Right ventricle myocardium superior (tissue), 1 donor: ENCODE measurements at places on chromosomes 12 and 14. TPM values are rescaled to one million over a fixed set of nuclear protein-coding genes. Genes with fewer than 3 reads are reported as not detected.

TEX52 gene
- not detected for total RNA-seq

KCNMB4 gene
- total RNA-seq: 1.2 TPM

SMOC1 gene
- total RNA-seq: 1.8 TPM

DNAH10 gene
- total RNA-seq: 0.08 TPM

DNA sequence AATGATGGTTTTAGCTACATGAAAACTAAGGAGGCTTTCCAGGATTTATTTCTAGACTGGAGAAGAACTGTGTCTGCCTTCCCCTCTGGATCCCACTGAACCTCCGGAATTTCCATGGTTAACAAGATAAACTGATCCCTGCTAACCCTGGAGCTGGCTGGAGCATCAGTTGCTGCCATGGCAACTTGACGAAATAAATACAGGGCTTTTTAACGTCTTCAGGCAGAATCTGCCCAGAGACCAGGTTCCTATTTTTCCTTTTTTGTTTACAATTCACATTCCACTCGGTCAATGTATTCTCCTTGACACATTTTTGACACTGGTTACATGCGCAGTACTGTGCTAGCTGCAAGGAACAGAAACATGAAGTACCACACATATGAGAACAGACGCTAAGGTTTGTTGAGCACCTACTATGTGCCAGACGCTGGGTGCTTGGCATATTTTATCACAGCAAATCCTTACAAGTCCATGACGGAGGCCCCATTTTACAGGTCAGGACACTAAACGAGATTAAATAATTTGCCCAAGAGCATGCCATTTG lies 1.7 kb downstream of the C14orf132 start:
- no peak for DNase-seq

- no peak for DNase-seq
Observed at GRCh38 chr12:62606654-62607053, 140.0 kb downstream of the MON2 start.

- DNase-seq: no peak
Observed at GRCh38 chr12:52356762-52357580, 10.3 kb downstream of the KRT85 start.

DNA sequence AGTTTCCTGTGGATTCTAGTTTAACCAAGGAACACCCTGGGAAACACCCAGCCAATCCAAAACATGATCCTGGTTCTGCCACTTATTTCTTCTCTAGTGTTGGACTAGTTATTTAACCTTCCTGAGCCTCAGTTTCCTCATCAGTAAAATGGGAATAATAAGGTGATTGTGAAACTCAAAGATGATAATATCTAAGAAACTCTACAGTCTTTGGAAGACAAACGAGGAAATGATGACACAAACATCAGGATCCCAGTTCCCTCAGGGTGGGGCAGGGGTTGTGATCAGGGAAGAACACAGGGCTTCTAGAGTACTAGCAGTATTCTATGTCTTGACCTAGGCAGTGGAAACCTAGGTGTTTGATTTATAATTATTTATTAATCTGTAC lies 18.1 kb upstream of the TMEM106C start:
- DNase-seq: no peak

DNA sequence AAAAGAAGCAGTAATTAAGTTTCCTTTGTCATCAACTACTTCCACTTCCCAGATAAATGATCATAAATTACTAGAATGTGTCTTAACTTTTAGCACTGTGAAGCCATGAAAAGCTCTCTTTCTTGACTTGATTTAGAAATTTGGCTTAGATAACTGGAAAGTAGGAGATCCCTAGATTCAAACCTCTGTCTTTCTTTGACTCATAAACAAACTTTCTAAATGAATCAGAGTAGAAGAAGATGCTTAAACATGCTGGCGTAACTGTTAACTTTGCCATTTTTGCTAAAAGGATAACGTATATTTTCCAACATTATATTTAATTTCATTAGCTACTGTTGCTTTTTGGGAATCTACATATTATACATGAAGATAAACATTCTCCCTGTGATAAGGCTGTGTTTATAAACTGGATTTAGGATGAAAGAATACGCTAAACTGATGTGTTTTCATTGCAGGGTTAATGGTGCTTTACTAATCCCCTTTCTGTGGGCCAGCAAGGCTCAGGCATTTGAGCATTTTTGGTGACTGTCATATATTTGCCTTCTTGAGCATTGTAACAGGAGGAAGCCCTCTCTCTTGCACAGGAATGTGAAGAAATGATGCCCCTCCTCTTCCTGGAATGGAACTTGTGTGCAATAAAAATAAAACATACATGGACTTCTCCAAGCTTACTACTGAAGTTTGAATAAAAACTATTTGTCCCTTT lies 301.4 kb downstream of the BMP4 start:
- DNase-seq: no peak

DNA sequence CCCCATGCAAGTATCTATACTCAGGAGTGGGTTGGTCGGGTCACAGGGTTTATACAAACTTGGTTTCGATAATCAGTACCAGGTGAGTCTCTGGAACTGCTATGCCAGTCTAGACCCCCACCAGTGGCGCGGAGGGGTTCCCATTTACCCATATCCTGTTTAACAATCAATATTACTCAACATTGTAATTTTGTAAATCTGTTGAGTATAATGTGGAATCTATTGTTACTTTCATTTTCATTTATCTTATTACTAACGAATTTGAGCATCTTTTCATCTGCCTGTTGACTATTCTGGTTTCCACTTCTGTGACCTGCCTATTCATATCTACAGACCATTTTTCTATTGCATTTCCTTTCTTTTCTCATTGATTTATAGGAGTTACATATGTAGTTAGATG lies 275.2 kb upstream of the CRY1 start:
- DNase-seq: no peak

DNA sequence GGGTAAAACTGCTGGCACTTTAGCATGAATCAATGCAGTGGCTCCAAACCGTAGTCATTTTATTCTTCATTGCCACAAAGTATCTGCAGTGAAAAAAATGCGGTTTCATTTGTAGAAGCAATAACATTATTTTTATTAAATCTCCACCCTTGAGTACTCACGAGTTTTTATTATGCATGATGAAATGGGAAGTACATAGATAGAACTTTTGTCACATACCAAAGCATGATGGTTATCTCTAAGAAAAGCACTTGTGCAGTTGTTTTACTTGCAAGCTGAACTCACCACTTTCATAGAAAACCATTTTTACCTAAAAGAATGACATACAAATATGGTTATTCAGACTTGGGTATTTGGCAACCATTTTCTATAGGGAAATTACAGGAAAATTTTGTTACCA lies 90.3 kb downstream of the PELI2 start:
- no peak for DNase-seq
